ENCODE measurements at places on chromosomes 11 and 22.

DNA sequence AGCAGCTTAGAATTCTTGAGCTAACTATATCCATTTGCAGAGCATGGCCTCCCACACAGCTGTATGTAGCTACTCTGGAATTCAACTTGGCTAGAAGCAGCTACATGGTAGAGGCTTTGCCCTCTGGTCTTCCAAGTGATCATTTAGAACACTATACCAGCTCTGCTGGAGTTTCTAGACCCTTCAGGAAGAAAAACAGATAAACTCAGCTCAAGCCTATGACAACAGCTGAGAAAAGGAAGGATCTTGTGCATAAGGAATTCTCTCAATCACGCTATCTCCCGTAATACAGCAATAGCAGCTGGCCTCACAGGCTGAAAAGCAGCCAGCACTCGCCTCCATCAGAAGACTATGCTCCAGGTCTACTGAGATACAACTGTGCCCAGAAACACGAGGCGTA is 50.6 kb upstream of the APOA1 start:
- no peak for DNase-seq

DNA sequence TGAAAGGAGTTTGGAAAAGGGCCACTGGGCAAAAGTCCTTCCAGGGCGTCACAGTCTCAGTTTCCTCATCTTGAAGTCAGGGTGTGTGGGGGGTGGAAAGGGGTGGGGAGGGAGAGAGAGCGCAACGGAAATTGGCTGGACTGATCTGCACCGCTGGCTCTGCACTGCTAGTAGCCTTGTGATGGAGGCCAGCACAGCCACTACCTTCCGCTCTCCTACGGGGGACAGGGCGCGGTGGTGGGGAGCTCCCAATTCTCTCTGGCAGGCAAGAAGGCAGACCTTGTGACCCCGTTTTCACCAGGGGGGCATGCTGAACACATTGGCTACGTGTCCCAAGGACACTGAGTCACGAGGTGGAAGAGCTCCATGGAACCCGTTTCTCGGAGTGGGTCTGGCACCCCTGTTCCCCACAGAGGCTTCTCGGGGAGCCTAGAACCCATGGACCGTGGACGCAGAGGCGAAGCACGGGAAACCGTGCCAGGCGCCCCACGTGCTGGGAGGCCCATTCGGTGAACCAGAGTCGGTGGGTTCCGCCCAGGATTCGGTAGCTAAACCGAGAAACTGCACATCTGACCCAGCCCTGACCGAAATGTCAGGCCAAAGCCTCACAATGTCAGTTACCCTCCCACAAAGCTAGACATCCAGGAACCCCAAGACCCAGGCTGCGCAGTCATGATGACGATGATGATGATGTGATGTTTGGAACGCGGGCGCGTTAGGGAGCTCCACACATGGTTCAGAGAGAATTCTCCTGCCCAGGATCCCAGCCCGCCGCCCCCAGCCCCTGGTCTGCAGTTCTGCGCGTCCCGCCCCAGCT is 28.3 kb upstream of the WNT11 start:
- peak; percentile 55 for DNase-seq

GRCh38 chr11:119093942-119094815 is 7.5 kb downstream of the DPAGT1 start:
- no peak for DNase-seq

GRCh38 chr11:88415495-88415894 is 78.0 kb upstream of the CTSC start:
- no peak for DNase-seq
